ENCODE measurements at places on chromosomes 4 and X.

DNA sequence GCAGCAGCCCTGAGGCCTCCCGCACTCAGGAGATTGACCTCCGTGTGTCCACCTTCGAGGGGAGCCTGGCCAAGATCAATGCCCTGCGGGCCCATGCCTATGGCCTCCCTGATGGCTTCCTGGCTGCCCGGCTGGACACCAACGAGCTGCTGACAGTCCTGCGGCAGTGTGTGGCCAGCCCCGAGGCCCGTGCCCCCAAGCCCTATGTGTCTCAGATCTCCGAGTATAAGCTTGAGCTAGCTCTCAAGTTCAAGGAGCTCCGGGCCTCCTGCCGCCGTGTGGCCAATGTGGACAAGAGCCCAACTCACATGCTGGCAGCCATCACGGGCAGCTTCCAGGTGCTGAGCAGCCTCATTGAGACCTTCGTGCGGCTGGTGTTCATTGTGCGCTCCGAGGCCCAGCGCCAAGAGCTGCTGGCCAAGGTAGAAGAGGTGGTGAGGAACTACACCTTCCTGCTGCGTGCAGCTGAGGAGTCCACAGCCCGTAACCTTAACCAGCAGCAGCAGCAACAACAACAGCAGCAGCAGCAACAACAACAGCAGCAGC is 25.5 kb upstream of the PRPS1 start:
- DNase-seq, result no peak

DNA sequence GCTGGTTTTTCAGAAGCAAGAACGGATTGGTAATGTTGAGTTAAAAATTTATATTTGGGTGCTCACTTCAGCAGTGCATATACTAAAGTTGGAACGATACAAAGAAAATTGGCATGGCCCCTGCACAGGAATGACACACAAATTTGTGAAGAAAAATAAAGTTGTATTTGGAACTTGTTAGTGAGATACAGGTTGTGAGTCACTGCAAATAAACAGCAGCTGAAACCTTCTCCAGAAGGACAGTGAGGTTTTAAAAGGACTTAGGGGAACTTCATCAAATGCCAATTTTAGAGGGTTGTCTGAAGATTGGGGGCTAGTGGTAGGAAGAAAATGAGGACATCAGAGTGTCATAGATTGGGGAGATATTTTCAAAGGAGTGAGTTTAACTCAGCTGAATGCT is 79.7 kb upstream of the ELOVL6 start:
- peak; percentile 41 for DNase-seq

DNA sequence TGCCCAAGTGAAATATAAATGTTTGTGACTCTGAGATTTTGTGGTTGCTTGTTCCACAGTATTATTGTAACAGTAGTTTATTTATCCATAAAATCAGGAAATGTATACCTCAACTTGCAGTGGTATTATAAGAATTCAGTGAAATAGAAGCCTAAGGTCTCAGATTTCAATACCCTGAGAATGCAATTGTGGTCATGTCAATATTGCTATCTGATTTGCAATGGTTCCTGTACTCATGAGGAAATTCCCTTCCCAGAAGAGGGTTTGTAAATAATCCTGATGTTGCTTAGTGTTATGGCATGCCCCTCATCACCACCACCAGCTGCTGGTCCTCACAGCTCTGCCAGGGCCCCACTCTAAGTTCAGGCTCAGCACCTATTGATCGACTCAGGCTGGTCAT is 67.8 kb downstream of the SLC34A2 start:
- DNase-seq, result no peak

- no peak for DNase-seq
Measured at GRCh38 chr4:4302001-4302400, 11.9 kb downstream of the ZBTB49 start.

GRCh38 chrX:46575991-46576392 is 2.4 kb downstream of the CHST7 start:
- DNase-seq, result peak; percentile 32

GRCh38 chrX:17183566-17183965 is 191.4 kb upstream of the NHS start:
- DNase-seq, result peak; percentile 3

DNA sequence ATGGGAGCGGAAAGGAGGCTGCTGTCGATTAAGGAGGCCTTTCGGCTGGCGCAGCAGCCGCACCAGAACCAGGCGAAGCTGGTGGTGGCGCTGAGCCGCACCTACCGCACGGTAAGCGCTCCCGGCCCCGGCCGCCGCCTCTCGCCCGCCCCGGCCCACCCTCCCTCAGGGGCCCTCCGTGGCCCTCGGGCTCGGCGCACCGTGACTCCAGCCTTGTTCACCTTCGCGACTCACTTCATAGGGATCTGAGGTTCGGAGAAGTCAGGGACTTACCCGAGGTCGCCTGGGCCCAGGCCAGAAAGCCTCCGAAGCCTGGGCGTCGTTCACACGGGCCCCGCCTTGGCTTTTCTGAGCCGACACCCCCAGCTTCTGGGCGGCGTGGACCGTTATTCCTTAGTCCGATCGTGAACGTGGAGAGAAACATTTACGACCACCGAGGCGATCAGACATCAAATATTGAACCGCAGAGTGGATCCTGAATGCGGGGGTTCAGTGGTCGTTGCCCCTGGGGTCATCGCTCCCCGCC is 362 bp downstream of the NCAPG start:
- DNase-seq, result no peak

GRCh38 chrX:12065251-12065650 is 73.0 kb upstream of the FRMPD4 start:
- peak; percentile 73 for DNase-seq

DNA sequence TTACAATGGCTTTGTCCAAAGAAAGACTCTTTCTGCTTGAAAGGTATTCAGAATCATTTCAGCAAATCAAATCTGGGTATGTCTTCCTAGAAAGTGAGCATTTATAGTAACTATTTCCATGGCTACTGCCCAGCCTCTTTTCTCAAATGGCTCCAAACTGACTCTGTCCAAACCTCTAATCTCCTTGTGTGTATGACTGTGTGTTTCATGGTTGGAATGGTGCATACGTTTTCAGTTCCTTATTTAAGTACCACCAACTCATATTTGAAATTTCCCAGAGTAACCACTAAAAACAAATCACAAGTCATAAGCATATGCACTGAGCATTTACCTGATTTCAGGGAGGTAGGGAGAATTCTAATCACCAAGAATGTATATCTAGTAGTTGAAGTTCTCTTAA is 106.0 kb downstream of the TMEM144 start:
- DNase-seq, result no peak

DNA sequence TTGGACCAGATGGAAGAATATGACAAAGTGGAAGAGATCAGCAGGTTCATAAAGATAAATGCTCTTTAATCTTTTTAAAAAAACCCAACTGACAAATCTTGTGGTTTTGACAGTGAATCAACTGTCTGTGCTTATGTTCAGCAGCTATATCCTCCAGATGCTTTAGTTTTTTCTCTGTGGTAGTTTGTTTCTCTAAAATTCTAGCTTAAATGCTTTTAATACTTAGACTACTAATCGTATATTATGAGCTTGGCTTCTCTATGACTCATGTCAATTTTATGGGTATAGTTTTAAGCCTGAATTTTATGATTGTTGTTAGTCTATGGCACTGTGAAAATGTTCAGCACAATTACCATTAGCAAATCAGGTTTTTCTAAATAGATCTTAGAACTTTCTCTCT is 12.9 kb downstream of the HHIP start:
- peak; percentile 44 for DNase-seq

All from PC-3 (cell line).